GM12878 (cell line): ENCODE measurements at places on chromosomes 1 and 21.
A peak's percentile ranks its signal among the peaks of the same experiment; 100 is the strongest.

GRCh38 chr1:214379236-214379970 lies 98.4 kb downstream of the SMYD2 start:
- no peak for DNase-seq

DNA sequence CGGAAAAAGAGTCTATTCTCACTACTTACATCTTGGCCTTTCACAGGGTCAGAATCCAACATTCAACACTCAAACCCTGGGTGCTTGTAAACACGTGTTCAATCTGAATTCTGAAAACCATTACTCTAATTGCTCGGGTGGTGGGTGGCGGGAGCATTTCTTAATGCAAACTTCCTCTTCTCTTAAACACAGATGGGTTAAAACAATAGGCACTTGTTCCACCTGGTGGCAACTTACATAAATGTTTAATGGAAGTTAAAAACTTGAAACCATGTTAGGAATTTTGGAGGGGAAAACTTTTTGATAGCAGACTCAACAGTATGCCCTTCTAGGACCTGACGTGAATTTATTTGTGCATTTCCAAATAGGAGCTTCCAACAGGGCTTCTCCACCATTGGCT lies 23.4 kb upstream of the TDRD10 start:
- DNase-seq: no peak

GRCh38 chr1:230509281-230509977 lies 83.3 kb upstream of the PGBD5 start:
- DNase-seq: peak; percentile 19

- no peak for DNase-seq
Measured at GRCh38 chr1:231076802-231077201, 36.7 kb upstream of the FAM89A start.

- DNase-seq: no peak
Measured at GRCh38 chr1:6059866-6060265, 14.2 kb downstream of the KCNAB2 start.

GRCh38 chr1:39899611-39900538 lies 1.8 kb downstream of the MYCL start:
- no peak for DNase-seq

- no peak for DNase-seq
Measured at GRCh38 chr1:67137307-67137753, 2.6 kb upstream of the C1orf141 start.
